ENCODE measurements at places on chromosomes 2 and 18.

DNA sequence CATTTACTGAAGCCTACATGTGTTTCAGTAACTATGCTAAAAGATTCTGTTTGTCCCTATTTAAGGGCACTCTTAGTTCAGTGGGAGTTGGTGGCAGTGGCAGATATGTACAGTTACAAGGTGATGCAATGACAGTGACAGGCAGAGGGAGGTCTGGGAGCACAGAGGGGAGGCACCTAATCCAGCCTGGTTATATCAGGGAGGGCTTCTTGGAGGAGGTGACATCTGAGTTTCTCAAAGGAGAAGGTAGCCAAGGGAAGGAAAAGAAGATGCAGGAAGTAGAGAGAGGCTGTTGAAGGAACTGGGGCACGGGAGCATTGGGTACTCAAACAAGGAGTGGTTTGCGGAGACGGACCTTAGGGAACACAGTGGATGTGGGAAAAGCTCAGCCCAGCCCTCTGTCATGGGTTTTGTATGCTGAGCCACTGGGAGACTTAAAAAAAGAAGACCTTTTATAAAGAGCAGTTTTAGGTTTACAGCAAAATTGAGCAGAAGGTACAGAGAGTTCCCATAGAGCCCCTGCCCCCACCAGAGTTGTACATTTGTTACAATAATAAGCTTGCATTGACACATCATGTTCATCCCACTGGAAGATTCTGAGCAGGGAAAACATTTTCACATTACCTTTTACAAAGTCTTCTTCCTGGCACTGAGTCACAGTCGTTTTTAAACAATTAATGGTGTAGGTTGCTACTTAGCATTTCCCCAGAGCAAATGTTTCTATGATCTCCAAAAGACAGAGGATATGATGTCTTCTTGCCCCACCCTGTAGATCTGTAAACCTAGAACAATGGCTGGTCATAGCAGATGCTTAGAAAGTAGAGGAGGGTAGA is 83.0 kb upstream of the TAF1B start:
- DNase-seq = no peak

GRCh38 chr18:74622072-74622471 is 24.4 kb downstream of the ZNF407 start:
- no peak for DNase-seq

DNA sequence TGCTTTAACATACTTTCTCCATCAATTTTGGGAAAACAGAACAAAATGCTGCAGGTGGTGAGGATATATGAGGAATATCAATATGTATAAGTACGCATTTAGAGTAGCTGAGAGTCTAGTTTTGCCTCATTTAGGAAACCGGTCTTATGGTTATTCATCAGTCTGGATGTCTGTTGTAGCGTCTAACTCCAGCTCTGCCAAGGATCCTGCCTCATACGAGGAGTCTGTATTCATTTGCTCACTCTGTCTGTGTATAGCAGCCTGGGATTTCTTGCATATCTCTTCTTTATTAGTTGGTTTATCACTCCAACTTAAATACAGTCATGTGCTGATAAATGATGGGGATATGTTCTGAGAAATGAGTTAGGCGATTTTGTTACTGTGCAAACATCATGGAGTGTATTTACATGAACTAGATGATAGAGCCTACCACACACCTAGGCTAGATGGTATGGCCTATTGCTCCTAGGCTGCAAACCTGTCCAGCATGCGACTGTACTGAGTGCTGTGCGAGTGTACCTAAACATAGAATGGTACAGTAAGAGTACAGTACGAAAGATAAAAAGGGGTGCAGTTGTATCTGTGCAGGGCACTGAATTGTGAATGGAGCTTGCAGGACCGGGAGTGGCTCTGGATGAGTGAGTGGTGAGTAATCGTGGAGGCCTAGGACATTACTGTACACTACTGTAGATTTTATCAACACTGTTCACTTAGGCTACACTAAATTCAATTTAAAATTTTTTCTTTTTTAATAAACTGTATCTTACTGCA is 148.1 kb downstream of the ZNF407 start:
- DNase-seq = no peak

GRCh38 chr18:53567929-53568574 is 656.4 kb downstream of the MBD2 start:
- no peak for DNase-seq

DNA sequence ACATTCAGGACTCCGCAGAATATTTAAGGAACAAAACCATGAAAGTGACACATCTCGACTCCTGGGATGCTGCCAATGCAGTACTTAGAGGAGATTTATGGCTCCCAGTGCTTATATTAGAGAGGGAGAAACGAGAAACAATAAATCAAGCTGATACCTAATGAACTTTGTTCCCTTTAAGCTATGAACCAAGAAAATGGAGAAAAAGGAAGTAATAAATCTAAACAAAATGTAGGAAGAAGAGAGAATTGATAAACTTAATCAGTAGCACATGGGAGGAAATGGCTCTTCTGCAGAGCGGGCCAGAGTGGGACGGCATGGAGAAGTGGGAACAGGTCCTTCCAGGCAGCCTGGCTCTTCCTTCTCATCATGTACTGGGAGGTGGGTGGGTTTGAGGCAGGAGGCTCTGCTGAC is 42.7 kb downstream of the NPPC start:
- no peak for DNase-seq

DNA sequence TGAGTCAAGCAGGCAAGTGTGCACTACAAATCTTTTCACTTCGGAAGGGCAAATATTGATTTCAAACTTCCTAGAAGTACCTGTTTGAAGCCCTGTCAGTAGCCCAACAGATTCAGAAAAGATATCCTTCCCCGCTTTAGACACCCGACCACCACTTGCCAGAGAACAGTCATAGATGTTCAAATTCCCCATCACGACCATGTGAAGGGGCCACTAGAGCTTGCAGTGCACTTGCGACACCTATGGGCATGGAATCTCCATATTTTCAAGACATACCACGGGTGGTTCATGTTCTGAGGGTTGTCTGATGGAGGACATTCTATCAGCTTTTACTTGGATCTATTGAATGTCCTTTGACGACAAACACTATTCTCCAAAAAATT is 23.8 kb downstream of the GNLY start:
- DNase-seq = no peak

- DNase-seq = no peak
These were observed 362.0 kb downstream of the SOCS6 start for GRCh38 chr18:70650878-70651277.

Data from activated naive CD8-positive, alpha-beta T cell treated with anti-CD3 and anti-CD28 coated beads, Interleukin-2, amount 50 U/mL, for 16 hours (primary cell).